ENCODE measurements at places on chromosomes 4 and X.

DNA sequence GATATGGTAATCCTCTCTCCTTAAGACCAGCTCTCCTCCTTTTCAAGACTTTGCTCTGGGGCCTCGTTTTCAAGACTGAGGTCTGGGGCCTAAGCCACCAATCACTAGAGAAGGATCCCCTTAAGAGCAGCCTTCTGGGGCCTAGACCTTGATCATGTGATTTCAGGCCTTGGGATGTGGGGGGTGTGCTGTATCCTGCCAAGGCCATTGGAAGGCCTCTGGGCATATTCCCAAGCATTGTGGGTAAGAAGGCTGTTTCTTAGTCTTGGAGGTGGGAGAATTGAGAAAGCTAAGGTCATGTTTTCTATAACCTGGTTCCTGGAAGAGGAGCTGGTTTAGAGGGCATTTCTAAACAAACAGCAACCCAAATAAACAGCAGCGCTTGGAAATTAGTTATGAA is 12.1 kb downstream of the TMEM164 start:
- no peak for DNase-seq

- no peak for DNase-seq
These were observed 115.7 kb upstream of the GPC4 start for GRCh38 chrX:133530960-133531359.

GRCh38 chrX:42988700-42989099 is 210.7 kb upstream of the PPP1R2C start:
- DNase-seq: no peak

GRCh38 chr4:78226279-78226678 is 169.2 kb downstream of the FRAS1 start:
- no peak for DNase-seq

- DNase-seq: no peak
These were observed 93.6 kb downstream of the DTHD1 start for GRCh38 chr4:36374836-36375511.

GRCh38 chr4:121773883-121774282 is 8.9 kb upstream of the SMIM43 start:
- no peak for DNase-seq

DNA sequence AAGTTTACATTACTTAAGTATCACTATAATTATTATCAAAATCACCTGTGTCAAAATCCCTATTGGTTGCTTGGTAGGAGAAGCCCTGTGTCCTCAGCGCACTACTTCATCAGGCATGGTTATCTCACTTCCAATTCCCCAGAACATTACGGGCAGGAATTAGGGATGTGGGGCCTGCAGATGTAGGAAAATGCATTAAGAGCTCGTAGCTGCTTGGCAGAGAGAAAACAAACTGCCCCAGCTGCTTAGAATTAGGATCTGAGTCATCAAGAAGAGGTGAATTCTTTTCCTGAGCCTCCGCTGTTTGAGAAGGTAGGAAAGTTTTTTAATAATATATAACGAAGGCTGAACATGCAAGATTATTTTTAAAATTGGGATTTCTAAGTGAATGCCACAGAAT is 31.1 kb upstream of the CLNK start:
- DNase-seq: no peak

GRCh38 chrX:69130439-69130838 is 34.8 kb downstream of the PJA1 start:
- no peak for DNase-seq

GRCh38 chr4:2789351-2789750 is 3.5 kb upstream of the SH3BP2 start:
- DNase-seq: no peak

DNA sequence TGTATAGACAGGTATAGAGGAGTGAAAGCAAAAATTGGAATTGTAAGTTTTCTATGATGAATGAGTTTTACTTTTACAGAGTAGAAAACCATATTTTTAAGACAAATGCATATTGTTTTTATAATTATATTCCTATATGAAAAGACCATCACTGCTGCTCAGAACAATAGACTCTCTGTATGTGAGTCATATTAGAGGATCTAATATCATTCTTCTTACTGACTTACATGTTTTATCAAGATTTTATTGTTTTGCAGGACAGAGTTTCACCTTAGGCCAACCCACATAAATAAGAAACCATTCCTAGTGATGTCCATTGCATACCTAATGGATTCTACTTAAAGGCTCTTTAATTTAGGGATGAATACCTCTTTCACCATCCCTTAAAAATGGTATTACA is 88.6 kb downstream of the NR3C2 start:
- no peak for DNase-seq

DNA sequence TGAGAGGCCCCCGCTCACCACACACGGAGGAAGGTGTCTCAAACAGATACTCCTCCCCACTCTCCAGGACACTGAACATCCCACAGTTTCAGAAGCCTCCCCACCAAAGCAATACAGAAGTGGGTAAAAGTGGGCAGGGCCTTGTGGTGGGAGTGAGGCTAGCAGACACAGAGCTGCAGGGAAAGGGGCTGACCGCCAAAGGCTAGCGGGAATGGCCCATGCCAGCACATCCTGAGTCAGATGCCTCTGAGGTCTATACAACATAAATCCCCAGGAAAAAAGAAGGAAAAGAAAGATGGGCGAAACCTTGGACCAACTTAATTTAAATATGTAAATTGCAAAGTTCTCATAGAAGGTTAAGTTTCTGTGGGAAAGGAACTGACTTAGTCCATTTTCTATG is 21.9 kb upstream of the ARHGAP10 start:
- peak; percentile 32 for DNase-seq

- no peak for DNase-seq
These were observed 91.8 kb downstream of the SHISA3 start for GRCh38 chr4:42489095-42489494.

DNA sequence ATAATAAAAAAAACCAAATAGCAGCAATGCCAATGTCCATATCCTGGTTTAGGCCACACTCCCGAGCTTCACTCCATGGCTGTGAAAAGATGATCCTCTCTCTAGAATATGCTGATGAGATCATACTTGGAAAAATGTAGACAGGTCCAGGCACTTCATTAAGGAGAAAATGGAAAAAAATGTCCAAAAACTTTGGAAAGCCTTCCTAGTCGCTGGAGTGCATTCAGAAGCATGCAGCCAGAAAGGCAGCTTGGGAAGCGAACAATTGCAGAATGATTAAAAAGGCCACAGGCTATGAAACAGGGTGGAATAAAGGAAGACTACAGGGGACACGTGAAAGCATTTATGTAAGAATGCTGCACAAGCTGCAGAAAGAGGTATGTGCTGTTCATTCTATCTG is 165.6 kb upstream of the HCCS start:
- no peak for DNase-seq

- DNase-seq: peak; percentile 9
These were observed 892.4 kb upstream of the TENM3 start for GRCh38 chr4:181350615-181351415.

GRCh38 chr4:37516057-37516775 is 170.0 kb downstream of the RELL1 start:
- DNase-seq: no peak

- no peak for DNase-seq
These were observed 1.5 kb upstream of the USP46 start for GRCh38 chr4:52660643-52661042.

DNA sequence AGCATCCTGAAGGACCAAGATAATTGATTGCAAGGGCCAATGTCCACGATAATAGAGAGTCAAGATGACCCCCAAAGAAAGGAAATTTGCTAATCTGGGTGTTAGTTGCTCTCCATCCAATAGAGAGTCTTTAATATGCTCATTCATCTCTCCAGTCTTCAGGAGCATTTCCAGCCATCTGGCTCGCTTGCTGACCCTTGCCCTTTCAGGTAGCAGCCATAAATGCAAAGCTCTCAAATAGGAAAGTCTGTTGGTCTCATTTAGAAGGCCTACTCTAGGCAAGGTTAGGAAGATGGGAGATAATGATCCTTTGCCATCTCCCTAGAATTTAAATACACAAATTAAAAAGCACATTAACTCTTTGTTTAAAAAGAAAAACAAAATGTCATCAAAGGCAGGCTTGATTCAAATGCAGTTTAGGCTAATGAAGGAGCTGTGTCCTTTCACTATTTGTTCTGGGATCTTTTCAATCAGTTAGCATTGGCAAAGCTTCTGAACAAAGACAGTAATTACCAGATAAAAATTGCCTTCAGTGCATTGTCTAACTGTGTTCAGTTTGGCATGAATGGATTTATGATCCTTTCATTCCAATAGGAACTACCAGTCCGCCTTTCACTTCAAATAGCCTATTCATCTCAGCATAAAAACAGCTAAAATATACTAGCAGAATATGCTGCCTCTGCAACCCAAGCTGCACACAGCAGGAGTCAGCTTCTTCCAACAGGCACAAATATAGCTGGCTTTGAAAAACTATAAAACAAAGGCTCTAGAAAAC is 49.6 kb upstream of the ATXN3L start:
- DNase-seq: no peak

- DNase-seq: no peak
These were observed 217.9 kb upstream of the KLHL4 start for GRCh38 chrX:87299563-87300160.

GRCh38 chr4:2963966-2964471 is 648 bp downstream of the GRK4 start:
- no peak for DNase-seq

GRCh38 chr4:179817317-179817716 is 2375.1 kb upstream of the AGA start:
- no peak for DNase-seq

Data from H1 (cell line).